H7 (cell line): ENCODE measurements at places on chromosomes 2 and 18.
A peak's percentile ranks its signal among the peaks of the same experiment; 100 is the strongest.

- no peak for DNase-seq
Measured at GRCh38 chr2:132974467-132975095, 304.6 kb upstream of the LYPD1 start.

DNA sequence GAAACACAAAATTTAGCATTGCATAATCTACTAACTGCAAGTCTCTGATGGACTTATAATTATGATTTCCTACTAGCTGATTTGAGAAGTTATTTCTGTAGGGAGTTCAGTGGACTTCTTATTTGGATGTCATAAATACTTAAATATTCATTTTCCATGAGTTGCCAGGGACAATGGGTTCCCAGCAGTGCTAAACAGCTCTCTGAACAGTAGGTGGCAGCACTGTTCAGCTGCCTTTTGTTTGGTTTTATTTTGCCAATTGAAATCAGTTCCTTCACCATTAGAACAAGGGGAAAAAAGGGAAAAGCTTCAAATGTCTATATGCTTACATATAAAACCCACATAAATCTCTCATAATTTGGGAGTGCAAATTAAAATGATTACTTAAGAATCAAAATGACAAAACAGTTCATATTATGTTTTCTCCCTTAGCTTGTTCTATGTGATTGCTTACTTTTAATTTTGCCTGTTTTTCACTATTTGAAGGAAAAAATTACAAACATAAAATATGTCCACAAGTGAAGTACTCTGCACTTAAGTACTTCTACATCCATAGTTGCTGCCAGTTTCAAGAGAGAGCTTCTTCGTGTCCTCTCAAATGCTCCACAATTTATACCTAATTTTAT is 898.9 kb downstream of the CPS1 start:
- DNase-seq, result no peak

DNA sequence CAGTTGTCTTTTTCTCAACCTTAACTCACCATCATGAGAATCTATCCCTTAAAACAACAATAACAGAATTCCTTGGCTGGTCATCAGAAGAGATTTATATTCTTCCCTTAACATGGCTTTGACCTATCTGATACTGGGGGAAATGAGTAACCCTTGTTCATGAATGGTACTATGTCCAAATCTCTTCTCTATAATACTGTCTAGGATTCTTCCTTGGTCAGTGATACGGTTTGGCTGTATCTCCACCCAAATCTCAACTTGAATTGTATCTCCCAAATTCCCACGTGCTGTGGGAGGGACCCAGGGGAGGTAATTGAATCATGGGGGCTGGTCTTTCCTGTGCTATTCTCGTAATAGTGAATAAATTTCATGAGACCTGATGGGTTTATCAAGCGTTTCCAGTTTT is 282.0 kb upstream of the SIX2 start:
- no peak for DNase-seq

- DNase-seq, result no peak
Measured at GRCh38 chr2:174365571-174365970, 30.0 kb upstream of the SCRN3 start.

DNA sequence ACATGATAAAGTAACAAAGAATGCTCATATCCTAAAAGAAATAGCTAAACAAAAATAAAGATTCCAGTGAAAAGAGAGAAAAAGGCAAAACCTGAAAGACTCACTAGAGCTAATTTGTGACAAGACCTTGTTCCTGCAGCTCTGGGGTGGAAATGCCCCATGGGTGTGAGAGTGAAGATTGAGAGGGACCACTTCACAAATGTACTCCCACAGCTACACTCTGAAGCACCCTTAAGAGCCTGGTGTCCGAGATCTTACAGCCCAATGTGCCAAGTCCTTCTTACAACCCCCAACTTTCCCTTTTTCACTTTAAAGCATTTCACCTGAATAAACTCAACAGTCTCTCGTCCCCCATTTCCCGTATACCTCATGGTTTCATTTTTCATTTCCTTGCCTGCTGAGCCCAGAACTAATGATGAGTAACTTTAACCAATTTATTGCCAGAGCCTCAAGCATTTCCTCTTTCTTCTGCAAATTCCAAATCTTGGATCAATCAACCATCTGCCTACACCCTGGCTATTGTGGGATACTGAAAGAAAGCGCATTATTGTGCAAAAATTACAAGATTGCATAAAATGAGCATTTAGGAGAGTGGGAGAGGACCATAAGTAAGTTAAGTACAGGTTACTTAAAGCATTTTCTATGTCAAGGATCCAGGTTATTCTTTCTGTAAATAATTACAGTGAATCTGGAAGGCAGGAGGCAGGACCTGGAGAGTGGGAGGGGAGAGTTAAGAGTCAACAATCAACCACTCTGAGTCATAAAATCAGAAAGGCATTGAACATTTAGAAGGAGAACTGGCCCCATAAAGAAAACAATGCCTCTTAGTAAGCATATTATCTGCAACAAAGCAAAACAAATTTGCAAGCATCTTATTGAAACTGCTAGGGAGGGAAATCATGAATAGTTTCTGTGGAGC is 804.4 kb upstream of the CELF4 start:
- no peak for DNase-seq

DNA sequence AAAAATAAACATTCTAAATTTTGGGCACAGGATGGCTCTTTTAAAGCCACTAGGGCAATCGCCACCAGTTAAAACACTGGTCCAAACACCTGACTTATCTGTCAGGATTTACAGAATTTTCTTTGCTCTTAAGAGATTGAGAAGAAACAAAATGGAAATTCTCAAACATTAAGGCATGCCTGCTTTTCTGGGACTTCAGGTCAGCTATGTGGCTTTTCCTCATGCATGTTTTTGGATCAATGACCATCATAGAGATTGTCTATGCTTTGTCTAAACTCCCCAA is 112.7 kb downstream of the SMAD2 start:
- DNase-seq, result no peak

GRCh38 chr18:13270279-13270855 is 51.8 kb downstream of the LDLRAD4 start:
- no peak for DNase-seq

GRCh38 chr2:234199996-234200395 is 149.5 kb downstream of the SPP2 start:
- DNase-seq, result no peak

- no peak for DNase-seq
Measured at GRCh38 chr2:29619689-29620088, 301.7 kb downstream of the ALK start.

- no peak for DNase-seq
Measured at GRCh38 chr2:74070991-74071390, 76.7 kb downstream of the BOLA3 start.

DNA sequence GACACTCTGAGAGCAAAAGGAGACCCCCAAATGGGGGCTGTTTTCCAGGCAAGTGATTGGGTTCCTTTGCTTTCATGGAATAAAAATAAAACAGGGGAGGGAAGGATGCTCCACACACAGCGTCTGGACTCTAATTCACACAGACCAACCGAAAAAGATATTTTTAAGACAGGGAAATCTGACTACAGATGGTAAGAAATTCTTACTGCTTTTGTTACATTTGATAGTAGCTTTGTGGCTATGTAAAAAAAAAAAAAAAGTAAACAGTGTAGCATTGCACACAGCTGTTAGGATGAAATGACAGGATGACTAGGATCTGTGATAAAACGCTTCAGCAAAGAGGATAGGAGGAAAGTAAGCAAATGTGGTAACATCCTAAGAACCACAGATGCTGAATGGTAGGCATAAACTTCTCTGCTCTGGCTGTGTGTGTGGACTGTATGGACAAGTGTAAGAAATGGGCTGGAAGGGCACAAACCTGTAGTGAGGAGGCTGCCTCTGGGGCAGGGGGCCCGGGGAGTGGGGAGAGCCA is 207.6 kb downstream of the ANAPC1 start:
- no peak for DNase-seq

DNA sequence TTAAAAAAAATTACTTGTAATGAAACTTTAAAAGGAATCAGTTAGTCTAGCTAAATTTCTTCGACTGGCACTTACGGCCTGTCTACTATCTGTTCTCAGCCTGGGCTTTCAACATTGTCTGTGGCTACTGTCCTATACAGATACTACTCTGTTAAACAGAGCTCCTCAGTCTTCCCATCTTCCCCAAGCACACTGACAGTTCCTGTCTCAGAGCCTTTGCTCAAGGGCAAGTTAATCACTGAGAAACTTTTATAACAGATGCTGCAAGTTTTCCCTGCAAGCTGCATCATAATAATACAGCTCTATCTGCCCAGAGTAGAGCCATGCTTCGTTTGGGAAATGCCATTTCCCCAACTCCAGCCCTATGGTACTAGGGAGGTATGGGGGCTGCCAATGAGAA is 11.3 kb upstream of the YPEL5 start:
- no peak for DNase-seq

DNA sequence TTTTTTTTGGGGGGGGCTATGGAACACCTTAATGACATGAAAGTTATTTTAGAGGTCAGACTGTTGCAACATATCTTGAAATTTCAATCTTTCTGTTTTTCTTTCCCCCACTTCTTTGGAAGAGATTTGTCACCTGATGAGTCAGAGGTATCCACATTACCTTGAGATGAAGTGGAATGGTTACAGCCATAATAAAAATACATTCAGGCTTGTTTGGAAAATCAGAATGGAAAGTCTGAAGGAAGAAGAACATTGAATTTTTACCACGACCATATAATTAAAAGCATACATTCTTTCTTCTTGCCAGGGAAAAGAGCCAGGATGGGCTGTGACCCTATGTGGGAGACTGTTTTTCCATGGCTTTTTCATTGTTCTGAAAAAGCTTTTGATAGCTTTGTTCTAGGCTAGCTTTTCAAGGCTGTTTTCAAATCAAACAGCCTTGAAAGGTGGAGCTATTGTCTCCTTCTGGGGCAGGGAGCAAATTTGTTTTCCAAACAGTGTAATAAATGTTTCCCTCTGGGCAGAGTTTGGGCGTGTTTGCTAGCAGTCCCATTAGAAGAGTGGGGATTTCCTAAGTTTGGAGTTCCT is 2.3 kb upstream of the GTF3C3 start:
- no peak for DNase-seq

DNA sequence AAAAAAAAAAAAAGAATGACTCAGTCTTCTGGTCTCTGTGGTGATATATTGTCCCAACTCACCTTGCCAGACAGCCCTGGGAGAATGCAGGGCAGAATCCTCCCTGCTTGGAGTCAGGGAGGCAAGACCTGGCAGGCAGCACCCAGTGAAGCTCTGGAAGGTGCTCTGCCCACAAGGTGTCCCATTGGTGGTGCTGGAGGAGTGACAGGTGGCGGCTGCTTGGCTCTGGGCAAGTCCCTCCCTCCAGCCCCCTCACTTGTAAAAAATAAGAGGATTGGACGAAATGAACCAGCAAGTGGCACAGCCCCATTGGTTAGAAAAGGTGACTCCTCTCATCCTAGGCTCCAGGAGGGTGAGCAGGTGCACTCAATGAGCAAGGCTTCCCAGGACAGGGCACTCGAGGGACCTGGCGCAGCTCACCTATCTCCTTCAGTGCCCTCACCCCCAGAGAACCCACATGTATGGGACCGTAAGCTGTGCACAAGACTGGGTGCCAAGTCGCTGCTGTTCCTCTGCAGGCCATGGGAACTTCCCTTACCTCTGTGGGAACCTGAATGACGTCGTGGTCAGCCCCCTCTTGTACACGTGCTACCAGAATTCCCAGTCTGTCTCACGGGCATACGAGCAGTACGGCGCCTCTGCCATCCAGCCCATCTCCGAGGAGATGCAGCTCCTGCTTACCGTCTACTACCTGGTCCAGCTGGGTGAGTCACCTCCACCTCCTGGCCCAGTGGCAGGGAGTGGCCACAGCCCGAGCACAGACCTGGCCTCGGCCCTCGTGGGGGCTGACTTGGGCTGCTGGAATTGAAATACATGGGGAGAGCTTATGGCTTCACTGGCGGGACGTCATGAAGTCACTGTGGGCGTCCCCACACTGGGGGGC is 54.6 kb downstream of the GREB1 start:
- no peak for DNase-seq

DNA sequence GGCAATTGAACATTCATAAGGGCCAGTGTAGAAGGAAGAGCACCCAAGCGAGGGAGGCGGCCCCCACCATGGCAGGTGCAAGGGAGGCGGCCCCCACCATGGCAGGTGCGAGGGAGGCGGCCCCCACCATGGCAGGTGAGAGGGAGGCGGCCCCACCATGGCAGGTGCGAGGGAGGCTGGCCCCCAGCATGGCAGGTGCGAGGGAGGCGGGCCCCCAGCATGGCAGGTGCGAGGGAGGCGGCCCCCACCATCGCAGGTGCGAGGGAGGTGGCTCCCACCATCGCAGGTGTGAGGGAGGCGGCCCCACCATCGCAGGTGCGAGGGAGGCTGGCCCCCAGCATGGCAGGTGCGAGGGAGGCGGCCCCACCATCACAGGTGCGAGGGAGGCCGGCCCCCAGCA is 24.7 kb upstream of the GPC1 start:
- DNase-seq, result no peak

DNA sequence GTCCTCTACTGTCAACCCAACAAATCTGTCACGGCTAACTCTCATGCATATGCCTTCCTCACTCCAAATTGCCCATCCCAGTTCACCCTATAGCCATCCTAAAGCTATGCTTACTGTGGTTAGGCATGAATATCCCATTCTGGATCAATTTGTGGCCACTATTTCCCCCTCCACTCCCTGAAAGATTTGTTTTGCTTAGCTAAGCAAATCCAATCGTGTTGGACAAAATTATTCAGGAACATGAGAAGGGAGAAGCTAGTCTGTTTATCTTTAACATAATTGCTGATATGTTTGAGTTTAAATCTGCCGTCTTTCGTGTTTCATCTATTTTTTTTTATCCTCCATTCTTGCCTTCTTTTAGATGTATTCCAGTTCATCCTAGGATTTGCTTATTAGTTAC is 43.6 kb downstream of the PPM1B start:
- no peak for DNase-seq

- DNase-seq, result no peak
Measured at GRCh38 chr2:134169788-134170187, 84.1 kb upstream of the MGAT5 start.

- DNase-seq, result no peak
Measured at GRCh38 chr2:147382322-147382948, 462.4 kb upstream of the ACVR2A start.

GRCh38 chr2:171523088-171524017 is 1.1 kb downstream of the CYBRD1 start:
- peak; percentile 83 for DNase-seq

GRCh38 chr2:76640905-76641304 is 881.3 kb downstream of the LRRTM4 start:
- no peak for DNase-seq

DNA sequence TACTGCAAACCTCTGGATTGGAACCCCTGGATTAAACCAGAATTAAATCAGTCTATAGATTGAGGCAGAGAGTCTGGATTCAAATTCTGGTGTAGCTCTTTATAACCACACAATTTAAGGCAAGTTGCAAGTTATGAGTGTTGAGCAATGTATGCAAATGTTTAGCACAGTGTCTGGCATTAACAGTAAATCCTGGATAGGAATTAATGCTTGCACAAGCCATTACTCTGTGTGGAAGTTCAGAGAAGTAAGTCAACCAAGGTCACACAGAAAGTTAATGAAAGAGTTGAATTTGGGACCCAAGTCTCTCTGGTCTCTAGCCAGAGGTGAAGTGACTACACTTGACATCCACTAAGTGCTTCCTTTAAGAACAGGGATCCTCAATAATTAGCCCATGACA is 2.0 kb upstream of the MARCO start:
- no peak for DNase-seq

GRCh38 chr2:241309684-241310117 is 5.8 kb downstream of the HDLBP start:
- no peak for DNase-seq

- no peak for DNase-seq
Measured at GRCh38 chr18:10564975-10565773, 39.3 kb downstream of the NAPG start.
